Breast epithelium (tissue), 4 donors: ENCODE measurements at places on chromosomes 2 and 18.
A peak's percentile ranks its signal among the peaks of the same experiment; 100 is the strongest.

DNA sequence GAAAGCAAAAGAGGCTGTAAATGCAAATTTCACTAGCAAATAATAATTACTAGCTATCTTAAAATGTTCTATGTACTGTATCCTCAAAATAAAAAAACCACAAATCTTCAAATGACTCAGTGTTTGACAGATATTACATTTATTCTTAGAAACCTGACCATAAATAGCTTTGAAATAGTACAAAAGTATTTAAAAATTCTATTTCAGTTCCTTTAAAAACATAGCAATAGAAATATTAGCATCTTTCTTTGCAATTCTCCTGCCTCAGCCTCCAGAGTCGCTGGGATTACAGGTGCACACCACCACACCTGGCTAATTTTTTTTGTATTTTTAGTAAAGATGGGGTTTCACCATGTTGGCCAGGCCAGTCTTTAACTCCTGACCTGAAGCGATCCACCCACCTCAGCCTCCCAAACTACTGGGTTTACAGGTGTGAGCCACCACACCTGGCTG is 50.6 kb downstream of the MSH6 start:
- no peak for DNase-seq
- no peaks in the 10 kb centered on the region for H3K36me3 ChIP-seq
- no peaks in the 10 kb centered on the region for H3K27me3 ChIP-seq
- no peak overlapping the region for H3K27ac ChIP-seq
- no peaks in the 10 kb centered on the region for H3K4me1 ChIP-seq
- H3K4me3 ChIP-seq: no peak overlapping the region

GRCh38 chr2:85865539-85866164 is 23.1 kb downstream of the ST3GAL5 start:
- H3K27me3 ChIP-seq: no peaks in the 10 kb centered on the region
- no peak for DNase-seq
- H3K4me3 ChIP-seq: no peak overlapping the region
- H3K27ac ChIP-seq: no peak overlapping the region
- no peaks in the 10 kb centered on the region for H3K36me3 ChIP-seq

- no peaks in the 10 kb centered on the region for H3K36me3 ChIP-seq
- H3K27me3 ChIP-seq: no peaks in the 10 kb centered on the region
- H3K27ac ChIP-seq: no peak overlapping the region
These were observed 18.8 kb upstream of the SOX11 start for GRCh38 chr2:5673145-5674025.

GRCh38 chr2:62303788-62304187 is 107.9 kb downstream of the B3GNT2 start:
- H3K27ac ChIP-seq: peak overlapping the region; percentile 74
- H3K4me1 ChIP-seq: no peaks in the 10 kb centered on the region

GRCh38 chr2:218276986-218277755 is 6.9 kb downstream of the PNKD start:
- peak overlapping the region; percentile 10 for H3K27ac ChIP-seq
- peaks cover 13% of the 10 kb centered on the region for H3K36me3 ChIP-seq
- no peak overlapping the region for H3K4me3 ChIP-seq

DNA sequence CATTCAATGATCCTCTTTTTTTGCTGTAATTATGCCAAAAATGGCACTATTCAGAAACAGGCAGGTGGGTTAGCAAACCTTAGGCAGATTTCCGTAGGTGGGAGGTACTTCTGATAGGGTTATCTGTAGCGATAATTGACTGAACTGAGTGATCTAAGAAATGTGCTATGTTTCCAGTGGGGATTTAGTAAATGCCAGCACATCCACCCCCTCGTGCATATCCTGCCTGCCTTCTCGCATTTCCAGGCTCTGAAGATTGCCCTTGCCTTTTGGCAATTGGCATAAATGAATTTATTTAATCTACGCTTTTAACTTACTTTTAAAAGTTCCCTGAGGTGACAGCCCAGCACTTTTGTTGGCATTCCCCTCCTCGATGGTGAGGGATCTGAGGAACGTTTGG is 576 bp upstream of the FSHR start:
- no peak overlapping the region for H3K27ac ChIP-seq
- H3K4me3 ChIP-seq: no peak overlapping the region
- no peaks in the 10 kb centered on the region for H3K36me3 ChIP-seq
- no peaks in the 10 kb centered on the region for H3K27me3 ChIP-seq

- H3K27ac ChIP-seq: no peak overlapping the region
- no peaks in the 10 kb centered on the region for H3K36me3 ChIP-seq
- no peak for DNase-seq
These were observed 125.5 kb downstream of the MC4R start for GRCh38 chr18:60247103-60247502.

DNA sequence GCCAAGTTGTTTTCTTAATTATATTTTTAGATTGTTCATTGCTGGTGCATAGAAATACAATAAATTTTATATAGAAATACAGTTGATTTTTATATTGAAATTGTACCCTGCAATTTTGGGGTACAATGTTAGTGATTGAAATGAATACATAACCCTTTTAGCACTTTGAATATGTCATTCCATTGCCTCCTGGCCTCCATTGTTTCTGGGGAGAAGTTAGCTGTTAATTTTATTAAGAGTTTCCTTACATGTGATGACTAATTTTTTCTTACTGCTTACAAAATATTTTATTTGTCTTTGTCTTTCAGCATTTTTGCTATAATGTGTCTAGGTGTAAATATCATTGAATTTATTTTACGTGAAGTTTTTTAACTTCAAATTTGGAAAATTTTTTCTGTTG is 176.5 kb upstream of the DCC start:
- H3K27ac ChIP-seq: no peak overlapping the region
- H3K36me3 ChIP-seq: no peaks in the 10 kb centered on the region
- no peaks in the 10 kb centered on the region for H3K27me3 ChIP-seq
- H3K4me1 ChIP-seq: no peaks in the 10 kb centered on the region
- DNase-seq: no peak

GRCh38 chr2:20637147-20637546 is 13.8 kb downstream of the HS1BP3 start:
- peaks cover 27% of the 10 kb centered on the region for H3K4me1 ChIP-seq
- H3K27ac ChIP-seq: peak overlapping the region; percentile 84
- H3K4me3 ChIP-seq: no peak overlapping the region
- no peaks in the 10 kb centered on the region for H3K27me3 ChIP-seq

GRCh38 chr2:75500633-75501032 is 60.1 kb downstream of the EVA1A start:
- no peaks in the 10 kb centered on the region for H3K27me3 ChIP-seq
- no peak for DNase-seq
- no peaks in the 10 kb centered on the region for H3K4me1 ChIP-seq
- H3K36me3 ChIP-seq: no peaks in the 10 kb centered on the region
- no peak overlapping the region for H3K27ac ChIP-seq
- no peak overlapping the region for H3K4me3 ChIP-seq

GRCh38 chr2:20349513-20349921 is 1.1 kb downstream of the PUM2 start:
- no peak for DNase-seq
- no peaks in the 10 kb centered on the region for H3K27me3 ChIP-seq
- peak overlapping the region; percentile 97 for H3K27ac ChIP-seq
- H3K36me3 ChIP-seq: no peaks in the 10 kb centered on the region
- peak overlapping the region; percentile 83 for H3K4me3 ChIP-seq

DNA sequence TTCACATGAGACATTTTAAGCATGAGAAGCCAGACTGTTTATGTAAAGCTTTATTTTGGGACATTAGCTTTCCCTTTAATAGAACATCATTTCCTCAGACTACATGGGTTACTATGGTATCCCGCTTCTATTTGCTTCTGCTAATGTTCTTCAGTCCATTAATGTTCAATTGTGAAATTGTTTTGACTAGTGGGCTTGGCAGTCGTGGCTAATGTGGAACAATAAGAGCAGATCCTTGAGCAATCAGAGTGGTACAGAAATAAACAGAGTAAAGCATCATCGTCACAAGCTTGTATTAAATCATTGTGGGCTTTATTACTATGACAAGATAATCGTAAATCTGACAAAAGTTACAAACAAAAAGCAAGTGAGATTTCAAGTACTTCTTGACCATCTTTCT is 60.2 kb downstream of the PDE1A start:
- no peak for DNase-seq
- H3K36me3 ChIP-seq: no peaks in the 10 kb centered on the region
- no peak overlapping the region for H3K27ac ChIP-seq
- no peak overlapping the region for H3K4me3 ChIP-seq

DNA sequence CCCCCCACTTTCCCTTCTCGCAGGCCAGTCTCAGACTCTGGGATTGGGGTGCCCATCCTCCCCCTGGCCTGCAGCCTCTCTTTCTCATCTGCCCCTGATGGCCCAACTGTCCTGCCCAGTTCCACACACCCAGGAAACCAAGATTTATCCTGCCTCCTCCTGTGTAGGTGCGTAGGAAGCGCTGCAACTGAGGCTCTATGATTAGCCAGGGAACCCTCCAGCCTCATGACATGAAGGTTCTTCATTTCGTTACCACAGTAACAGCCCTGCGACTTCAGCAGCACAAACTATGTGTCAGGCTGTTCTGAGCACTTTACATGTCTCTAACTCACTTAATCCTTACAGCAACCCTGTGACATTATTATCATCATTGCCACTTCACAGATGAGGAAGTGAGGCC is 305.9 kb downstream of the CELF4 start:
- no peak overlapping the region for H3K27ac ChIP-seq
- DNase-seq: no peak
- H3K36me3 ChIP-seq: no peaks in the 10 kb centered on the region
- peaks cover 8% of the 10 kb centered on the region for H3K27me3 ChIP-seq
- H3K4me1 ChIP-seq: no peaks in the 10 kb centered on the region
- H3K4me3 ChIP-seq: no peak overlapping the region

DNA sequence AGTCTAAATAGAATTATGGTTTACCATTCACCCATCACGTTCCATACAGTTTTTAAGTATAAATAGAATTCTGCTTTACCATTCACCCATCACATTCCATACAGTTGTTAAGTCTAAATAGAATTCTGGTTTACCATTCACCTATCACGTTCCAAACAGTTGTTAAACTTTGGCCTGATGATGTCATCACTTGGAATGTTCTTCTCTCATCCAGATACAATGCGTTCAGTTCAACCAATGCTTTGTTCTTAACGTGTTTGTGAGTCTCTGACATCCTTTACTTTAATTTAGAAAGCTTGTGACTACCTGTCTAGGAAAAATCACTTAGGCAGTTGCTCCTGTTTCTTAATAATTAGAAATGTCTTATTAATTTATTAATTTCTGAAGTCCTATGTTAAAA is 236.3 kb upstream of the RASGRP3 start:
- H3K27me3 ChIP-seq: no peaks in the 10 kb centered on the region
- H3K27ac ChIP-seq: no peak overlapping the region
- H3K4me3 ChIP-seq: no peak overlapping the region
- H3K36me3 ChIP-seq: no peaks in the 10 kb centered on the region
- DNase-seq: no peak
- no peaks in the 10 kb centered on the region for H3K4me1 ChIP-seq
